NCI-H1930 (cell line): ENCODE measurements at places on chromosomes 1 and 21.

DNA sequence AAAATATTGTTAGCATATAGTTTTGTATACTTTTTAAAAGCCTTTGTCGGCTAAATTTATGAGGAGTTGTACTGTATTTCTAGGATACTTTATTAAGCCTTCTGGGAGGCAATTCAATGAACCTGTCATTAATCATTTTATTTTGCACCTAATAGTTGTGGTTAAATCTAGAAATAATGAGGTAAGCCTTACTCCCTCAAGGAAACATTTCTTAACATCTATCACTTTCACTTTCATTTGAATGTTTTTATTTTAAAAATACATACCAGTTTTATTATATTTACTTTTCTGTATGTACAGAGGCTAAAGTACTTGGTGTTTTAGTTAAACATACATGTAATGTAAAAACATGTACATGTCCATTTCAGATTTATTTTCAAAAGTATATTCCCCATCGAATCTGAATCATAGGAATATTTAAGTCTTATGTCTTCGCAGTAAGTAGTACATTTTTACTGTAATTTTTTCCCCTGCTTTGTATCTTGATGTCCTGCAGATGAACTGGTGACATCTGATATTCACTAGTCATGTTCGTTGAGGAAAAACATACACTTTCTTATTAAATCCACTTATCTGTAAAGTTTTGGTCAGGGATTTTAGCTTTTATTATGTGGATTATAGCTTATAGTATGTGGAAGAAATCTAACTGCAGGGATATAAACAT, 82.8 kb downstream of the DISP1 start:
- DNase-seq, result no peak

GRCh38 chr1:23370330-23370708, 683 bp upstream of the ZNF436 start:
- DNase-seq, result no peak

DNA sequence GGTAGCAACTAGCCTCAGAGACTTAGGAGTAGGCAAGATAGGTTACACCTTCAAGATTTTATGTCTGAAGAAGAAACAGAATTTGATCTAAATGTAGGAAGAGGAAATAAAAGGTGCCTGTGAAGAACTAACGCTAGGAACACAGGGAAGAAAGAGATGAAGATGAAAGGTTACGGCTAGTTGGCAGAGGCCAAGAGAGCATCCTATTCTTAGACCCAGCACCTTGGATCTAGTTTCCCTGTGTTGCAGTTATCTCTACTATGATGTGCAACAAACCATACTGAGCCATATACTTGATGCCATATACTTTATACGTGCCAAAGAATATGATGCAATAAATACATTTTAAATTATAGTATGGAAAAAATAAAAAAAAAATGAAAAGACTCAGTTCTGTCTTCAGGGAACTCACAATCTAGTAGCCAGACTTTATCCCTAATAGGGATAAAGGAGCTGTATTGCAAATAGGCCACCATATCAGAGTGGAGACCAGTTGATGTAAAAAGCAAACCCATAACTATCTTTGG, 181.1 kb downstream of the PBX1 start:
- DNase-seq, result no peak

- DNase-seq, result no peak
Observed at GRCh38 chr1:87853576-87854351, 525.1 kb downstream of the LMO4 start.

GRCh38 chr1:204684571-204685235, 835 bp downstream of the LRRN2 start:
- no peak for DNase-seq

DNA sequence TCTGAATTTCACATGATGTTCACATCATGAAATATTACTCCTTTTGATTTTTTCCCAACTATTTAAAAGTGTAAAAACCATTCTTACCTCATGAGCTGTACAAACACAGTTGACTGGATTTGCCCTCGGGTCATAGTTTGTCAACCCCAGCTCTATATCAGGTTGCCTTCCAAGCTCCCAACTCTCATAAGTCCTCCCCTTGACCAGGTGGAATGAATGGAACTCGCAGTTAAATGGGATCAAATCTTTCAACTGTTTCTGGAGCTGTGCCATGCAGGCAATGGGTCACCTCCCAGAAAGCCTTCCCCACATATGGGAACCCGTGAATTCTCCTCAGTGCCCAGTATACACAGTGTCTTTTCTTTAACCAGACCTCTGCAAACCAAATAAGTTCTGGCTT, 169.8 kb upstream of the FOXD3 start:
- no peak for DNase-seq

- DNase-seq, result no peak
Observed at GRCh38 chr1:181660621-181661020, 177.3 kb downstream of the CACNA1E start.

DNA sequence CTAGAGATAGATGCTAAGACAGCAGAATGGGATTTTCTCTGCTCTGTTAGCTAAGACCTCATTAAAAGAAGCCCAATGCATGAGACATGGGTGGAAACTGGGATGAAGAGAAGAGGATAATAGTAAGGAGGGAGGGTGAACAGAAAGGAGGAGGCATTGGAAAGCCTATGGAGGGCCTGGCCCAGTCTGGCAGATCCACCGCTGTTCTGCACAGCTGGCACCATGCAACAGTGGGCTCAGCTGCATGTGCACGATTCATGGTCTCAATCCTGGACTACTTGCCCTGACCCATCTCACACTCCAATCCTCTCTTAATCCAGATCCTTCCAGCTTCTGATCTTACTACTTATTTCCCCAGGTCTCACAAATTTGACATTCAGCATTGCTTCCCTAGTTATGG, 2.2 kb downstream of the PHC2 start:
- DNase-seq, result no peak

- no peak for DNase-seq
Observed at GRCh38 chr1:3928586-3928985, 28.5 kb upstream of the C1orf174 start.

DNA sequence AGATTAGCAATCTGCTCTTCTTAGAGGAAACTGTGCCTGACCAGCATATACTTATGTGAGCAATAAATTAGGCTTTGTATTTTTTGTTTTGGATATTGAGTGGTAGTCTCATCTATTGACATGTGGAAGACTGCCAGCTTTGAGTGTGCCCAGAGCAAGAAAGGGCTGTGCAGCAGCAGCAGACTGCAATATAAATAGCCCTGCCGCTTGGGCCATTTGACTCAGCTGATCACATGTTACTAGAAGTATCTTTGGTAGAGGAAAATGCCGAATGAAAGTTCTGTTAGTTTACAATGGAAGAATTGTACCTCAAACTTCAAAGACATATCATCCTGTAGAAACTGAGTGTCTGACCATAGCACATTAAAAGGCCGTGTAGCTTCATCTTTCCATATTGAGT, 9.1 kb upstream of the PSMB2 start:
- DNase-seq, result no peak

GRCh38 chr21:35976481-35976880, 83.8 kb downstream of the SETD4 start:
- DNase-seq, result no peak

DNA sequence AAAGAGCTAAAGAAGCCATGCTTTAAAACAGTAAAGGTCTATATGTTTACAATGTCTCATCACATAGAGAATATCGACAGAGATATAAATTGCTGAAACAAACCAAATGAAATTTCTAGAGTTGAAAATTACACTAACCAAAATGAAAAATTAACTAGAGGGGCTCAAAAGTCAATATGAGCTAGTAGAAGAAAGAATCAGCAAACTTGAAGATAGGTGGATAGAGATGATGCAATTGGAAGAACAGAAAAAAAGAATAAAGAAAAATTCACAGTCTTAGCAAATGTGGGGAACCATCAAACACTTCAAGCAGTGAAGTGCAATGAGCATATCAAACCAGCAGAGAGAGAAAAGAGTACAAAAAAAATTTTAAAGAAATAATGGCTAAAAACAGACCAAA, 24.1 kb upstream of the DSCAM start:
- DNase-seq, result no peak

GRCh38 chr1:198155253-198155652, 1.5 kb upstream of the NEK7 start:
- DNase-seq, result no peak

DNA sequence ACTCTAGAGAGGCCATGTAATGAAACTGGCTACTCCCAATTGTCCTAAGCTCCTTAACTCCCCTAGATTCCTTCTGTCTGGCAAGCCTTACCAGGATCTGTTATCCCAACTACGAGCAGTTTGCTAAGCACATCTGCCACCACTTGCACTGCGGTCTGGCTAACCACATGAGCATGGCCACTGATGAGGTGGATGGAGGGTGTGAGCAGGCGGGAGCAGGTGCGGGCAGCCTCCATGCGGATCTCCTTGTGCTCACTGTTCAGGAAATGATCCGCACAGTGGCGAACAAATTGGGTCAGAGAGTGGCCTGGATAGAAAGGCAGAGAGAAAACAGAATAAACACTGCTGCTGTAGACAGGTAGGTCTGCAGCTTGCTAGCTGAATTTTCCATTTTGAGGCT, 24.0 kb downstream of the MTOR start:
- no peak for DNase-seq

DNA sequence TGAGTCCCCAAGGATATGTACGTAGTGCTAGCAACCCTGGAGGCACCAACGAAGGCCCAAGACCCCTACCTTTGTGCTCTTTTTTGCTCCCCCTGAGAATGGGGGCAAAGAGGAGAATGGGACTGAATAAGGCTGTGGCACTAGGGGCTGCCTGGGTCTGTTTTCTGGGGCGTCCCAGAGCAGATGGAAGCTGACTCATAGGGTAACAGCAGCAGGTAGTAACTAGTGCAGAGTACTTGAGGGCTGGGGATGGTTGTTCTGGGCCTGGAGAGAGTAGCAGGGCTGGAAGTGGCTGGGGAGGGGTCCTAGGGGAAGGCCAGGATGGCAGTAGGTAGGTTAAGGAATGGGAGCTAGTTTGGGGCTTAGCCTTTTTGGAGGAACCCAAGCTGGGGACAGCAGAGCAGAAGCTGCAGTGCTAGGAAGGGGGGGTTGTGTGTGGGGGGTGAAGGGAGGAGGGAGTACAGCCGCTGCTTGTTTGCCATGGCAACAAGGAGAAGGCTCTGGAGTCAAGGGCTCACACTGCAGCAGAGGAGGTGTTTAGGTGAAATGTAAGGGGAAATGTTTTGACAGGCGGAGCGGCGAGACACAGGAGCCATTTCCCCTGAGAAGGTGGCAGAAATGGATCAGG, 1.8 kb downstream of the NCDN start:
- no peak for DNase-seq
